T follicular helper cell (primary cell): ENCODE measurements at places on chromosomes 16 and 17.

- no peak for DNase-seq
Measured at GRCh38 chr17:5902181-5903140, 167.7 kb upstream of the WSCD1 start.

GRCh38 chr17:77473615-77474226, 333.0 kb downstream of the SEC14L1 start:
- DNase-seq: no peak

DNA sequence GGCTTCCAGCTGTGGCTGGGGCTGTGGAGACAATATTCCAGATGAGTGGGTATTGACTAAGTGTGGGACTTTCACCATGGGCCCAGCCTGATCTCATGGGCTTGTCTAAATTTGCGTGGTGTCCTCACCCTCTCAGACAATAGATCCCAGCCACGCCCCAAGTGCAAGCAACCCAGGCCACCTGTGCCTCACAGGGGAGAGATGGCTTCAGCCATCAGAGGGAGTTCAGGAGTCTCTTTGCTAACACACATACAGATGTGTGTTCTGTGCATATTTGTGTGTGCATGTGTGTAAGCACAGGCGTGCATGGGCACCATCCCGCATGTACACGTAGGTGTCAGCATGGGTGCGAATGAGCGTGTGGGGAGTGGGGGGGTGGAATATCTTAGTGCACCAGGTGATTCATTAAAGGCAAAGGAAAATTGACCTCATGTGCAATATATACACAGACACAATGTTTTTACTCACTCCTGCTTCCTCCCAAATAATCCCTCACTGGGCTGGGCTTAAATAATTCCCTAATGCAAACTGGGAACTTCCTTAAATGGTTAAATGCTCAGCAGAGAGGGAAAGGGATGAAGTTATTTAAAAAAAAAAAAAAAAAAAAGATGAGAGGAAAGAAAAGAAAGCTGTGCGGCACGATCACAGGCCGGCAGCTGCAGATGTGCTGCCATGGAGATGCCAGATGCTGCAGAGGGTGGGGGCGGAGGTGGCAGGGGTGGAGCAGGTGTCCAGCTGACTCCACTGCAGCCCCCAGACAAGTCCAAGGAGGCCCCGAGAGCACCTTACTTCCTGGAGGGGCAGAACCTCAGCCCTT, 24.0 kb upstream of the CDC42EP4 start:
- no peak for DNase-seq

DNA sequence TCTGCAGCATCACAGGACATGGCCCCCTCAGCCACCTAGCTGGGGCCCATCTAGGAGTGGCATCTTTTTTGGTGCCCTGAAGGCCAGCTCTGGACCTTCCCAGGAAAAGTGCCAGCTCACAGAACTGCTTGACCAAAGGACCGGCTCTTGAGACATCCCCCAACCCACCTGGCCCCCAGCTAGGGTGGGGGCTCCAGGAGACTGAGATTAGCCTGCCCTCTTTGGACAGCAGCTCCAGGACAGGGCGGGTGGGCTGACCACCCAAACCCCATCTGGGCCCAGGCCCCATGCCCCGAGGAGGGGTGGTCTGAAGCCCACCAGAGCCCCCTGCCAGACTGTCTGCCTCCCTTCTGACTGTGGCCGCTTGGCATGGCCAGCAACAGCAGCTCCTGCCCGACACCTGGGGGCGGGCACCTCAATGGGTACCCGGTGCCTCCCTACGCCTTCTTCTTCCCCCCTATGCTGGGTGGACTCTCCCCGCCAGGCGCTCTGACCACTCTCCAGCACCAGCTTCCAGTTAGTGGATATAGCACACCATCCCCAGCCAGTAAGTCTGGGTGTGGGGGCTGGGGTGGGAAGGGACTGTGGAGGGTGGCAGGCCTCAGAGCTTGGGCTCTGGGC, 22.0 kb downstream of the RARA start:
- no peak for DNase-seq

DNA sequence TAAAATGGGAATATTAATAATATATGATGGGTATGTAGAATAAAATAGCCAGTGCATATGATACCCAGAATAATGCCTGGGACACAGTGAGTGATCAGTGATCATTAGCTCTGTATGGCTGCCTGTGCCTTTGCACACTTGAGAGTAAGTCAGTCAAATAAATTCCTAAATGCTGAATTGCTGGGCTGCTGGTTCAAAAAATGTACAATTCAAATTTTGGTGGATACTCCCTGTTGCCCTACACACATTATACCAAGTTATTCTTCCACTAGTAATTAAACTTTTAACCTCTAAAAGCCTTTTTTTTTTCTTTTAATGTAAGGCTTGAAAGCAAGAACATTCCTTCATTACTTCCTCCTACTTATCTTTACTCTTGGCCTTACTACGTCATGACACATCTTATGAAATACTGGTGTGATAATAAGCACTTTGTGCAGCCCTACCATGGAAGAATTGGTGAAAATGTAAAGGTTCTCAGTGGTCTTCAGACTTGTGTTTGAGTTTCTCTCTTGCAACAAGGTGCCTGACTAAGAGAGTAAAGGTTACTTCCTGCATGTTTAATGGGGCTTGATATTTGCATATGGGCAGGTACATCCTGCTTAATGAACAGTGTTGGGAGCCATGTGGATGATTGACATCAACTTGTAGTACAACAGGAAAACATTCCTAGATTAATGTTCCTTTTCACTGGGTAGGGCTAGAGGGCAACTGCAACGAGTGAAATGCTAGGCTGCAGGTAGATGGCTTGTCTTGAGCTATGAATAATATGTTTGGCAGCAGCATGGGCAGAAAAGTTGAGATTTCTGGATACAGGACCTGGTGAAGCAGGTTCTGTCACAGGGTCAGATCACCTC, 84.3 kb downstream of the PRKCA start:
- no peak for DNase-seq

DNA sequence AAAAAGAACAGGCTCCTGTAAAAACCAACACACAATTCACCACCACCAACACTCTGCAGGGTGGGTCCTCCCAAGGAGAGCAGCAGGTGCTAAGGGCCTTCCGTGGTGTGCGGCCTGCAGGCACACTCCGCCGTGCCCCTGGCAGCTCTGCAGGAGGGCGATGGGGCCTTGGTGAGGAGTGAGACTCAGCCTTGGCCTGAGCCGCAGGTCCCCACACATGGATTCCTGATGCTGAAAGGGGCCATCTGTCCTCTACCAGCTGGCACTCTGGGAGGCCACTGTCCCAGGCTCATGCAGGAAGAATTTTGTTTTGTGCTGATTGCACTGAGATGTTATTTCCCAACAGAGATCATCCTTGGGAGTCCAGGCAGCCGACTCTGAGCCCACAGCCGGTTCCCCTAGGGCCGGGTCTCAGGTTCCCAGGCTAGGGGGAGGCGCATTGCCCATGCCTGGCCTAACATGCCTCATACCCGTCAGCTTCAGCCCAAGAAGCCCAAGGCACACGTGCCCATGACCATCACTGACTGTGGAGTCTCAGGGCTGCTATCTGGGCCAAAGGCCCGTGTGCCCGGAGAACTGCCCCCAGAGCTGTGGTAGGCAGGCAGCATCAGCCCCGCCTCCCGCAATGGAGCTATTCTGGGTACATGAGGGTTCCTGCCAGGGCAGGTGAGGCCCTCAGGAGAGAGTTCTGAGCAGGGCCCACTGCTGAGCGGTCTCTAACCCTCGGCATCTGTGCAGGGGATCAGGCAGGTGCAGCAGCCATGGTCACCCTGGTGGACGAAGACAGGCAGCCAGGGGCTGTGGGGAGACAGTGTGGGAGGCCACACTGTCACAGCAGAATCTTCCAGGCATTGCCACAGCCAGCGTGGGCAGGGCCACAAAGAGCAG, 97.9 kb upstream of the ZNF469 start:
- DNase-seq: no peak

DNA sequence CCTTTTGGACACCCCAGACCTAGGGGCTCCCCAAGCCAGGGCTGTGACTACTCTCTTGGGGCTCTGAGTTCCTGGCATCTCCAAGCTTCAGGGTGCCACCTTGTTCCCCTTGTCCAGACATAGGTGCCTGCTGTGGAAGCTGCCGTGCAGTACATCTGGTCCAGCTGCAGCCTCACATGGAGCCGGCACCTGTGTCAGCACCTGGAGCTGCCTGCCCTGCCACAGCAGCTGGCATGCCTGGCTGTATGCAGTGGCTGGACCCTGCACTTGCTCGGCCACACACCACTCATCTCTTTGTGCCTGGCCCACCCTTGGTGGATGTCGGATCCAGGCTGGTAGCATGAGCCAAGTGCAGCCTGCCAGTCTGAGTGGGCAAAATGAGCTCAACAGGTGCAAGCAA, 775.8 kb downstream of the CDH11 start:
- no peak for DNase-seq

- DNase-seq: peak; percentile 14
Measured at GRCh38 chr17:47203984-47204721, 5.0 kb upstream of the MYL4 start.

DNA sequence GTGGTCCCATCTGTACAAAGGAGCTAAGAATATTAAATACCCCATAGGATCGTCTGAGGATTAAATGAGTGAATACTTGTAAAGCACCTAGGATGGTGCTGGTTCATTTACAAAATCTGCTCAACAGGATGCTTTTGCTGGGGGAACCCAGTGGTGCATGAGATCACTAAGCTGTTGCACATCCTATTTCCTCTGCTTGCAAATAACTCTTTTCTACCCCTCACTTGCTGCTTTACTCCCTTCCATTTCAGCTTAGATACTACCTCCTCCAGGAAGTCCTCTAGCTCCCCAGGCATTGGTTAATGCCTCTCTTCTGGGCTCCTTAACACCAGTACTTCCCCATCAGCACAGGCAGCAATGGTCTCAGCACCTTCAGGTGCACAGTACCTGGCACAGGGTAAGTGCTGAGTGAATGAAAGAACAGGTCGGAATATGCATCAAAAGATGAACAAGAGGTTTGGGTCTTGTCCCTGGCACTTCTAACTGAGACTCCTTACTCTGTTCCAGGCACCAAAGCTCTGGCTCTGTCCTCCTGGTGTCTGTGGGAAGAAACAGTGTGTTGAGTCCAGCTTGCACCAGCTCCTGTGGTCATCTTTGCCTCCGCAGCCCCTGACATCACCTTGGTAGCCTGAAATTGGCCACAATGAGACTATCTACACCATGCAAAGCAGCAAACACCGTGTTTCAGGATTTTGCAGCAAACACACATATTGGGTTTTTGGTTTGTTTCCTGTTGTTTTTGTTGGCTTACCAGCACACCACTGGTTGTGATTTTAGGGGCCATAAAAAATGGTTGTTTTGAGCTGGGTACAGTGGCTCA, 24.1 kb upstream of the IL21R start:
- DNase-seq: no peak

- DNase-seq: peak; percentile 73
Measured at GRCh38 chr17:58344047-58344790, 7.8 kb downstream of the SUPT4H1 start.

GRCh38 chr17:50620237-50620636, 14.4 kb upstream of the ABCC3 start:
- no peak for DNase-seq

DNA sequence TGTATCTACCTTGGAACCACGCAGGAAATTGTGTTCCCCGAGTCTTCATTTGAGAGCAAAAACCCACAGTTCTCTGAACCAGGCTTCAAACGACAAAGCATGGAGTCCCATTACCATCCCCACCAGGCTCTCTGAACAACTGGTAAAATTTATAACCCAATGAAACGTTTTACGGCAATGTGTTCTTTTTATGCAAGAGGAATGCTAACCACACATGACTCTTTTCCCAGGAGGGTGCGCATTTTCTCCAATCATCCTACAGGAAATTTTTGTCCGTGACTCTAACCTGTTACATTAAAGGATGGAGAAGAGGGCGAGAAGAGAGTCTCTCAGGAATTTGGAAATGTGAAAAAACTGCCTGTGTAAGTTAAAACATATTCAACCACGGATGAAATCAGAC, 17.8 kb downstream of the STX8 start:
- DNase-seq: no peak

- DNase-seq: no peak
Measured at GRCh38 chr17:29653995-29654714, 31.4 kb upstream of the CORO6 start.

GRCh38 chr17:12429116-12429515, 236.6 kb upstream of the MYOCD start:
- DNase-seq: no peak

GRCh38 chr17:17226451-17227265, 10.3 kb downstream of the FLCN start:
- no peak for DNase-seq

- DNase-seq: no peak
Measured at GRCh38 chr17:43146649-43147048, 21.5 kb upstream of the BRCA1 start.
